Vagina (tissue), 2 donors: ENCODE measurements at places on chromosomes 13 and 19.

DNA sequence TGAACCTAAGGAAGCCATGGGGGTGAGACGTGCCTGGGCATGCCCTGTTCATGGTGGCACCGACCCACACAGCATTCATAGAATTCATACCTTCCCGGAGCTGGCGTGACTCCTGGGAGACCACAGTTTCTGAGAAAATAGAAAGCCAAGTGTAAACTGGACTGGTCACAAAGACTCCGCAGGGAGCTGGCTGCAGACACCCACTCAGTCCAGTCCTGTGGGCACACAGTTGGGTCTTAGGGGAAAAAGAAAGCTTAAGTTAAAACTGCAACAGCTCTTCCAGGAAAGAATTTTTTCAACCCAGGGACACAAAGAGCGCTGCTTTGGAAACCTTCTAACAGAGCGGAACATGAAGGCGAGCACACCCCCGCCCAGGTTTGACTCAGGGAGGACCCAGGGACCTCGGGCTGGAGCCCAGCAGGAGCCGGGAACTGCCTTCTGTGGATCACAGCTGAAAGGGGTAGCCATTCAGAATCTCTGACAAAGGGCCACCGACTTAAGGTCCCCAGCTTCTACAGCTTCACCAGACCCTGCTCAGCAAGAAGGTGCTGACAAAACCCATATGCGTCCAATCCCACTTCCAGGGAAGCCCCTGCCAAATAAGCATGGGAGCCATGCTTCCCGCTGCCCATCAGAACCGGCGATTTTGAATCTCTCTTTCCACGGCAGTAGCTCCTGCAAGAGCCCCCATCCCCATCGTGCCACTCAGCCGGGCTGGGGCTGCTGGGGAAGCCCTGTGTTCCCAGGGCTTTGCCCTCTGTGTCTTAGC, 183.7 kb downstream of the COL4A1 start:
- DNase-seq = peak; percentile 76

DNA sequence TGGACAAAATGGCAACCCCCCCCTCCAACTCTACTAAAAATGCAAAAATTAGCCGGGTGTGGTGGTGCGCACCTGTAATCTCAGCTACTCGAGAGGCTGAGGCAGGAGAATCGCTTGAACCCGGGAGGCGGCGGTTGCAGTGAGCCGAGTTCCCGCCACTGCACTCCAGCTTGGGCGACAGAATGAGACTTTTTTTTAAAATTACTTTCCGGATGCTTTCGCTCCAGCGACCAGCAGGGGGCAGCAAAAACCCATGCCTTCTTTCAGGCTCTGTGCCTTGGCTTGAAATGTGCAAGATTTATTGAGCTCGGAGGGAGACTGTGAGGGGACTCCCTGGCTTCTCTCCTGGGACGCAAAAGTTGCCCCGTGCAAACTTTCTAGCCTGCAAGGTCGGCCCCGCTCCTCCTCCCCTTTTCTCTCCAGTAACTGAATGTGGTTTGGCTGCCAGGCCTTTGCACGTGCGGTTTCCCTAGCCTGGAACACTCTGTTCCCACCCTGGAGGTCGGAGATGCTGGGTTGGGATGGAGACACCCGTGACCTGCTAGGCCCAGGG, 61.4 kb upstream of the NFIC start:
- no peak for DNase-seq

DNA sequence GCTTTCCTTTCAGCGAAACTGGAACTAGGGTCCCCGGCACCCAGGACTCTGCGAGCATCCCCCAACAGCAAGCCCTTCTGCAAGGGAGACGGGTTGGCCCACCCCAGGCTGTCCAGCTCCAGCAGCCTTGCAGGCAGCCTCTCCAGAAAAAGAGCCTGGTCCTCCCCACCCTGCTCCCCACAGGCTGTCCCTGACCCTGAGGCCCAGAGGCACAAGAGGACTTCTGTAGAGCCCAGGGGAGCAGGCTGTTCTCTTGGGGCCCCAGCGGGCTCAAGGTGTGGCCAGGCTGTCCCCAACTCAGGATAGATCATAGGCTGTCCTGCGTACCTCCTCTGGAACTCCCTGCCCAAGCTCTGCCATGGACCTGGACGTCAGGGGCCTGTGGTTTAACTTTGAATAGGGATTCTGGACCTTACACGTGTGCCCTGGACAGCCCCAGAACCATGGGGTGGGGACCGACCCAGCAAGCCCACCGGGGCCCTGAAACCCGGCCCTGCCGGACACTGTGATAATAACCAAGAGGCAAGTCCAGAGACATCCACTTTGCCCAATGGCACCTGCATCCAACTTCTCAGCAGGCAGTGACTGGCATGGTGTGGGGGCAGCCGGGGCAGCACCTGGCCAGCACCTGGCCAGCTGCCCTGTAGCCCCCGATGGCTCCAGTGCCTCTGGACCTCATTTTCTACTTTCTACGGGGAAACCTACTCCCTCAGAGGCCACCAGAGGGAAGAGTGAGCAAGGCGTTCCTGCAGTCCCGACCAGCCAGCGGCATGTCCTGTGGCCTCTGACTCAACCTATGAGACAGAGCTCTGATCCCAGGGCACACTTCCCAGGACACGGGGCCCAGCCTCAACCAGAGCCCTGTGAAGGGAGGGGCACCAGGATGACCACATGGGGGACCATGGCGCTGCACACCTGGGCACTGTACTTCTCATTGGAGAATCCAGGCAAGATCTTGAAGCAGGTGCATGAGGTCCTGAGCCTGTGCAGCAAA, 50.9 kb upstream of the TPM4 start:
- no peak for DNase-seq

GRCh38 chr13:33185853-33186252, 99.7 kb downstream of the STARD13 start:
- DNase-seq = no peak

DNA sequence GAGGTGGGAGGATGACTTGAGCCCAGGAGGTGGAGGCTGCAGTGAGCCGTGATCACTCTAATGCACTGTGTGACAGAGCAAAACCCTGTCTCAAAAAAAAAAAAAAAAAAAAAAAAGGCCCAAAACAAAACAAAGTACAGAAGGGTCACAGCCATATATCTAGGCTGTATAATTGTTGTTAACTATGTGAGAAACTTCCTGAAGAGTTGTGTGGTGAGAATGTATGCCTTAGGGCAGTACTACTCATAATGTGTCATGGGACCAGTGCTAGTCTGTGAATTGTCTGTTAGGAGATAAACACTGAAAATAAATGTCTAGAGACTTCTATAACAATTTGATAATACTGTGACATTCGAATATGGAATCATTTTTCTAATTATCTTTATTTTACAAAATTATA, 43.1 kb downstream of the PAN3 start:
- no peak for DNase-seq

- DNase-seq = no peak
Measured at GRCh38 chr13:110666255-110666533, 39.7 kb downstream of the CARS2 start.

- no peak for DNase-seq
Measured at GRCh38 chr13:35159041-35159440, 217.0 kb downstream of the NBEA start.

DNA sequence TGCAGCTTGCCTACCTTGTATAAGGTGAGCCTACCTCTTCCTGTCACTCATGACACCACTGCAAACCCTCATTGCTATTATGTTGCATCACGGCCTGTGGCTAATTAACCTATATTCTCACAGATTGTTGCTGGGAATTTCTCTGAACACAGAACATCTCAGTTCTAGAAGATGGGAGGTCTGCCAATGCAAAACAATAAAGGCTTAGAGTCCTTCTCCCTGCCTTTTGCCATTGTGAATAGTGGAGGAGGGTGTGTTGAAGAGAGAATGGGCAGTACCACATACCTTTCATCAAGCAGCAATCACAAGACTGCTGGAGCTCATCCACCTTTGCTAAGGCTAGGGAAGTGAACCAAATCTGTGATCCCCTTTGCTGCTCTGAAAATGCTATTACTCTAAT, 34.4 kb downstream of the WDFY2 start:
- DNase-seq = no peak

- no peak for DNase-seq
Measured at GRCh38 chr19:8041531-8041931, 11.0 kb upstream of the CCL25 start.

DNA sequence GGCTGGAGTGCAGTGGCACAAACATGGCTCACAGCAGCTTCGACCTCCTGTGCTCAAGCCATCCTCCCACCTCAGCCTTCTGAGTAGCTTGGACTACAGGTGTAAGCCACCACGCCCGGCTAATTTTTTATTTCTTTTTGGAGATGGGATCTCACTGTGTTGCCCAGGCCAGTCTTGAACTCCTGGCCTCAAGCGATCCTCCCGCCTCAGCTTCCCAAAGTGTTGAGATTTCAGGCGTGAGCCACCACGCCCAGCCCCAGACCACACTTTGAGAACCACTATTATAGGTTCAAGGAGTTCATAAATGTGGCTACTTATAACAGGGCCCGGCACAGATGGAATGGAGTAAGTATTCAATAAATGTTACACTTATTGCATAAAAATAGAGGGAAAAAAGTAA, 3.3 kb upstream of the SCN1B start:
- no peak for DNase-seq

GRCh38 chr19:43527860-43528622, 1.0 kb upstream of the ETHE1 start:
- DNase-seq = no peak

DNA sequence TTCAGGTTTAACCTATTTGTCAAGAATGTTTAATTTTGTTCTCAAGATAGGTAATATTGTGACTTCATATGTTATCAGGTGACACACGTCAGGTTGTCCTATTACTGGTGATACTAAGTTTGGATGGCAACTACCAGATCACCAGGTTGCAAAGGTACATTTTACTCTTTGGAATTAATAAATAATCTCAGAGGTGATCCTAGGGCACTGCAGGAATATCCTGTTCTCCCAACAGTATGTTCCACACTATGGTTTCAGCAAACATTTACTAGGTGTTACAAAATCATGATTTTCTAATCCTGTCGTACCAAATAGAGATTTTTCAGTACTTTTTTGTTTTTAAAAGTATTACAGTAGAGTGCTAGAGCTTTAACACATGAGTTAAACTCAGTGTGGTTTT, 29.3 kb upstream of the MYCBP2 start:
- no peak for DNase-seq

DNA sequence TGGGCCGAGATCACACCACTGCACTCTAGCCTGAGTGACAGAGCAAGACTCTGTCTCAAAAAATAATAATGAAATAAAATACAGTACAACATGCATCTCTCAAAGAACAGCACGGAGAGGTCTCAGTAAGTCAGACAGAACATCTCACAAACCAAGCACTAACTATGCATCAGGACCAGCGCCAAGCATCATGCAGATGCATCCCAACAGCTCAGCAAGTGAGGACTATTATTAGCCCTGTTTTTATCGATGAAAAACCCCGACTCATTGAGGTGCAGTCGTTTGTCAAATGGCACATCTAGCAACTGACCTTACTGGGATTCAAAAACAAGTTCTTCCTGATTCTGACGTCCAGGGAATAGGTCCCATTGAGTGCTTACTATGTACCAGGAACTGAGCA, 3.8 kb downstream of the C19orf47 start:
- no peak for DNase-seq

DNA sequence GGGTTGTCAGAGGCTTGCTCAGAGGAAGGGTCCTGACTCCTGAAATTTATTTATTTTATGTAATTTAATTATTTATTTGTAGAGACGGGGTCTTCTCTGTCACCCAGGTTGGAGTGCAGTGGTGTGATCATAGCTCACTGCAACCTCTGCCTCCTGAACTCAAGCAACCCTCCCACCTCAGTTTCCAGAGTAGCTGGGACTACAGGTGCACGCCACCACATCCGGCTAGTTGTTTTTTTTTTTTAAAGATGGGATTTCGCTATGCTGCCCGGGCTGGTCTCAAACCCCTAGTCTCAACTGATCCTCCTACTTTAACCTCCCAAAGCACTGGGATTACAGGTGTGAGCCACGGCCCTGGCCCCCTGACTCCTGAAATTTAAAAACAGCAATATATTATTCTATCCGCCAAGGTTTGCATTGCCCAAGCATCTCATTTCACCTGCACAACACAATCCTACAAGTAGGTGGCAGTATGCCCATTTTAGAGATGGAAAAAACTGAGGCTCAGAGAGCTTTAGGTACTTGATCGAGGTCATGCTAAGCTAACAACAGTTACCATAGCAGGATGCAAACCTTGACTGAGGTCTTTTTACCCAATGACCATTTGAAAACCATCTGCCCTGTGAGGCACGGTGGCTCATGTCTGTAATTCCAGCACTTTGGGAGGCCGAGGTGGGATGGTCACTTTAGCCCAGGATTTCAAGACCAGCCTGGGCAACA, 18.1 kb downstream of the ARHGEF18 start:
- no peak for DNase-seq

GRCh38 chr19:30708416-30709178, 336.4 kb downstream of the ZNF536 start:
- DNase-seq = no peak

DNA sequence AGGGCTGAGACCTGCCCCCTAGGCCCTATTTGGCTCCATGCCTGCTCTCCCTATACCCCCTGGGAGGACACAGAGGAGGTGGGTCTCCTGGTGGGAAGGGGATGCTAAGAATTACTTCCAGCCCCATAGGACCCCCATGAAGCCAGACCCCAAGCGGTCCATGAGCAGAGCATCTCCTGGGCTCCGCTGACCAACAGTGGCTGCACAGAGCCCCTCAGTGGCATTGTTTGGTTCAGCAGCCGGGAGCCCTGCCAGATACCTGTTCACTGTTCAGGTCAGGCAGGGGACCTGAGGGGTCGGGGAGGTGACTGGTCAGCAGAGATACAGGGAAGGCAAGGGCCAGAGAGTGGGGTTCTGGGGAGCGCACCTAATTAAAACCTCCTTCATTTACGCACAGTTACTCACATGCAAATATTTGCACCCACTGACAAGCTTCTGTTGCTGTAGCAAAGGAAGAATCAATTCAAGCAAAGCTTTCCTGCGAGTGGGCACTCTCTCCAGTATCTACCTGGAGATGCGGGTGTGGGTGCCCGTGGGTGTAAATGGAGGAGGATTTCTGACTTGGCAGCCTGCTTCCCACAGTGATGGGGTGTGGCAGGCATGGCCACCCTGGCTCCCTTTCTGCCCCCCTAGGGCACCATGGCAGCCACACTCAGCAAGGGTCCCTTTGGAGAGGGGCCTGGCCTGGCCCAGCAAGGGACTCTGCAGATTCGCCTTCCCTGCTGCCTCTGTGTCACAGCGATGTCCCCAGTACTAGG, 83.5 kb downstream of the CHST8 start:
- no peak for DNase-seq

- DNase-seq = no peak
Measured at GRCh38 chr19:32662186-32662585, 12.8 kb downstream of the ANKRD27 start.
